ENCODE measurements at places on chromosomes 16 and 17.

DNA sequence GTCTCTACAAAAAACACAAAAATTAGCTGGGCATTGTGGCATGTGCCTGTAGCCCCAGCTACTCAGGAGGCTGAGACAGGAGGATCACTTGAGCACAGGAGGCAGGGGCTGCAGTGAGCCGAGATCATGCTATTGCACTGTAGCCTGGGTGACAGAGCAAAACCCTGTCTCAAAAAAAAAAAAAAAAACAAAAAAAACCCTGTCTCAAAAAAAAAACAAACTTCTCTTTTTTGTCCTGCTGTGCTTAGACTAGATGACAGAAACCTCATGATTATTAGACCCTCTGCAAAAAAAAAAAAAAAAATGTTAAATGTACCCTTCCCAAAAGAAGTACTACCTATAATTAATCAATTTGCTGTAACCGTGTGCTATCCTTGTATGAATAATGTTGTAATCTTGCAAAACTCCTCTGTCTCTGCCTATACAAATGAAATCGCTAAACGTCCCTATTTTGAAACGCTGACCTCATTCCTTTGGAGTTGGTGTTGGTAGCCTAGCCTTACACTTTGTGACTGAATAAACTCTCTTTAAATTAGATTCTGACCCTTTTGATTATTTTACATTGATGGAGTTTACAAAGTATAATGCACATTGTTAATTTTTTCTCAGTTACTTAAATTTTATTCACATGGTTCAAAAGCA, 13.6 kb upstream of the DHRS7B start:
- DNase-seq = no peak

DNA sequence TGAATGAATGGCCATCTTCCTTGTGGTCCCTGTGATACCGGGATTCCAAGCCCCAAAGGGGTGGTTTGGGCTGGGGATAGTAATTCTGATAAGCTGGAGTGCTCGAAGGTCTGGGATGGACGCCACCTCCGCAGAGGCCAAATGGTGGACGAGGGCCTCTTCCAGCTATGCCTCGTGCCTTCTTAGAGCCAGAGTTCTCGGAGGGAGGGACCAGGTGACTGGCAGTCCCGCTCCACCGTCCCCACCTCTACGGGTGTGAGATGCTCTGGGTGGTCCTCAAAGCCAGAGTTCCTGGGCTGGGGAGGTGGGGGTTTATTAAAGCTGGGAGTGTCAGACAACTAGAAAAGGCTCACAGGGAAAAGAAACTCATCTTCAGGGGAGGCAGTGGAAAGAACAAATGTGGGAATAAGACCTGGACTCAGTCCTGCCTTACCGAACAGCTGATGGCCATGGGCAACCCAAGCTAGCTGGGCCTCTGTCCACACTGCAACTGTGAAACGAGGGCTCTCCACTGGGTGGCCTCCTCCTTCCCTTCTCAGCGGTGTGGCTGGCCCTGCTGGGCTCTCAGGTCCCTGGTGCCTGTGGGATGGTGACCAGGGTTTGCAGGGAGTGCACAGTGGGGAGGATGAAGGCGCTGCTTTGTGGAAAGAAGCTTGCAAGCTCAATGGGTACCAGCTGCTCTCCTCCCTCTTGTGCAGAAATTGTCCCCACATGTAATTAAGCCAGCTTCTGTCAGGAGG, 75.2 kb downstream of the N4BP1 start:
- DNase-seq = no peak

GRCh38 chr16:80997139-80997798, 9.4 kb downstream of the CMC2 start:
- no peak for DNase-seq

DNA sequence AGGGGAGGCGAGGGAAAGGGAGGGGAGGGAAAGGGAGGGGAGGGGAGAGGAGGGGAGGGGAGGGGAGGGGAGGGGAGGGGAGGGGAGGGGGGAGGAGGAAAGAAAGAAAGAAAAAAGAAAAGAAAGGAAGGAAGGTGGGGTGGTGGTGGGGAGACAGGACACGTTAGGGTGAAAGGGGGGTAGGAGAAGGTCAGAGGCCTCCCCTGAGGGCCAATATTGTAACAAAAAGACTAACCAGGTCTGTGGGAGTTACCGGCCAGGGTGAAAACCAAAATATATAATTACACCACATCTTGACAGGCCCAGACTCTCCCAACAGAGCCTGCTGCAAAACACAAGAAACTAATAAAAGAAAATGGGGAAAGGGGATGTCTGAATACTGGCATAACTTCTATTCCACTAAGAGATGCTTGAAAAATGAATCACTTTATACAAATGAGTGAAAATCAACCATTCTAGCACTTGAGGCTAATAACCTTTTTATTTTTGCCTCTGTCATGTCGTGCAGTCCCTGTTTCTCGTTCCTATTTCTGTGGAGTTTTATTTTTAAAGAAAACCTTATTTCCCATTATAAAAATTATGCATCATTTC, 10.0 kb downstream of the WDR45B start:
- DNase-seq = no peak

DNA sequence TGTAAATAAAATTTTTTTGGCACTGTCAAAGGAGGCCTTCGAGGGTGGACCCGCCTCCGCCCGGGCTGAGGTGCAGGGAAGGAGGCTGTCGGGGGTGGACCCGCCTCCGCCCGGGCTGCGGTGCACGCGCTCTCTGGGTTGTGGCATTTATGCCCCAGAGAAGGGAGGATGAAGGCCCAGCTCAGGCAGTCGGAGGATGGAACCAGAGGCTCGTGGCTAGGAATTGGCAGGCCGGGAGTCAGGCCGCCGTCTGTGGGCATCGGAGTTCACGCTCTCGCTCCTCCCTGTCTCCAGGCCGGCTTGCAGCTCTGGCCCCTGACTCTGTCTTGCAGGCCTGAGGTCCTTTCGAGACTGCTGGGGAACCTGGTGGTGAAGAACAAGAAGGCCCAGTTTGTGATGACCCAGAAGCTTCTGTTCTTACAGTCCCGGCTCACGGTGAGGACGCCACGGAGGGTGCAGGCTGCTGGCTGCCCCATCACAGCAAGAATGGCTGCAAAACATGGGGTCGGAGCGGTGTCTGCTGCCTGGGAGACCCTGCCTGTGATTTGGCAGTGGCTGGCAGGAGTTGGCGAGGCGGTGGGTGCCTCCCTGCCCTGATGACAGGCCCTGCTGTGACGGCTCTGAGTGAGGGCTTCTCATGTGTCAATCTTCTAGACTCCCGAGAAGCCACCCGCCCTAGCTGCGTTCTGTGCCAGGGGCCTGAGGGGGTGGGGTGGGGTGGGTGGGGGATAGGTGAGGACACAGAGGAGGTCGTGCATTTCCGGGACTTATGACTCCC, 5.9 kb downstream of the TELO2 start:
- no peak for DNase-seq

DNA sequence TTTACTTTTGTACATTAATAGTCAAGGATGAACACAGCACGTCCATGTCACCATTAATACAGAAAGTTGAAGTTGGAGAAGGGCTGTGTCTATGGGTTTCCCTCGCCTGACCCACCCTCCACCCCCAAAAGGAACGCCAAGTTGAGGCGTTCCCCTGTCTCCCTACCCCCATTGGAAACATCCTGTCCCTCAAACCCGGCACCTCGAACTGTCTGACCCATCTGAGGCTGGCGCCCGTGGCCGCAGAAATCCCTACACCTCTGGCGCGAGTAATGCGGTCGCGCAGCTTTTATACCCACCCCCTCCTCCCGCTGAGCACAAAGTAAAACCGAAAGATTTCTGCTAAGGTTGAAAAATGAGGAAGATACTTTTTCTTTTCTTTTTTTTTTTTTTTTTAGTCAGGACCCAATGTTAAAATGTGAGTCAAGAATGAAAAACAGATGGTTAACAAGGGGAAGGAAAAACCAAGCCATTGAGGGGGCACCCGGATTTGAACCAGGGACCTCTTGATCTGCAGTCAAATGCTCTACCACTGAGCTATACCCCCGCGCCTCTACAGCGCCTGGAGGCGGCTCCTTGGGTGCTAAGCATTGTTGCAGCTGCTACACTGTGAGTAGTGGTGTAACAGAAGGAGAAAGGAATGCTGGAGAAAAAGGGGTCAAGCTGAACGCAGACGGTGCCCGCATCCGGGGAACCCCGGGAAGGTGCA, 887 bp upstream of the LASP1 start:
- peak; percentile 96 for DNase-seq

DNA sequence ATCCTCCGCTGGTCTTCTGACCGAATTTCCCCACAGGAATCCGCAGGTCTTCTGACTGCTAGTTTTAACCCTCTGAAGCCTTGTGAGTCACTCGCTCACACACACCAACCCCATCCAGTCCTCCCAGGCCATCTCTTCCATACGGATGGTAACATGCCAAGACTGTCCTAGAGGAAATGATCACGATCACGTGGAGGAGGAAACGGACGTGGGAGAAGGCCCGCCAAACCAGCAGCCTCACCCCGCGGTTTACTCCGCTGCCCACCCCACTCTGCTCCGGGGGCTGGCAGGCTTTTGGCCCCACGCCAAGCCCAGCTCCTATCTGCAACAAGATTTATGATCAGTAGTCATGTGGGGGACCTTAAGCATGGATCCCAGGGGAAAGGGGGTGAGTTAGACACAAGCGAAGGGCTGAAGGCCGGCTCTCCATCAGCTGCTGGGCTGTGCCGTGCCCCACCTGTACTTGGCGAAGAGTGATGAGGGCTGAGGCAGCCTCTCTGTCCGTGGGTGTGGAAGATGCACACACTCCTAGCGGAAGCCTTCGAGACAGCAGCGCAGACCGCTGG, 1.5 kb upstream of the FAAP100 start:
- DNase-seq = no peak

DNA sequence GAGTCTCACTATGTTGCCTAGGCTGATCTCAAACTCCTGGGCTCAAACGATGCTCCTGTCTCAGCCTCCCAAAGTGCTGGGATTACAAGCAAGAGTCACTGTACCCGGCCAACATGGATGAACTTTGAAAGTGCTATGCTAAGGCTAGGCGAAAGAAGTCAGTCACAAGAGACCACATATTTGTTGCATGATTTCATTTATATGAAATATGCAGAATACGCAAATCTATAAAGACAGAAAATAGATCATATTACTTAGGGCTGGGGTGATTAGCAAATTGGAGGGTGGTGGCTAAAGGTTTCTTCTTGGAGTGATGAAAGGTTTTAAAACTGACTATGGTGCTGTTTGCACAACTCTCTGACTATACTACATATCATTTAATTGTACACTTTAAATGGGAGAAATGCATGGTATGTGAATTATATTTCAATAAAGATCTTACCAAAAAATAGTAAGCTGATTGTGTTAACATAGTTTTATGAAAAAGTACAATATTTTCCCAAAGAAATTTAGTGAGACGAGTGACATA, 1.2 kb upstream of the FLYWCH1 start:
- no peak for DNase-seq
